B cell (primary cell): ENCODE measurements at places on chromosomes 4 and X.

DNA sequence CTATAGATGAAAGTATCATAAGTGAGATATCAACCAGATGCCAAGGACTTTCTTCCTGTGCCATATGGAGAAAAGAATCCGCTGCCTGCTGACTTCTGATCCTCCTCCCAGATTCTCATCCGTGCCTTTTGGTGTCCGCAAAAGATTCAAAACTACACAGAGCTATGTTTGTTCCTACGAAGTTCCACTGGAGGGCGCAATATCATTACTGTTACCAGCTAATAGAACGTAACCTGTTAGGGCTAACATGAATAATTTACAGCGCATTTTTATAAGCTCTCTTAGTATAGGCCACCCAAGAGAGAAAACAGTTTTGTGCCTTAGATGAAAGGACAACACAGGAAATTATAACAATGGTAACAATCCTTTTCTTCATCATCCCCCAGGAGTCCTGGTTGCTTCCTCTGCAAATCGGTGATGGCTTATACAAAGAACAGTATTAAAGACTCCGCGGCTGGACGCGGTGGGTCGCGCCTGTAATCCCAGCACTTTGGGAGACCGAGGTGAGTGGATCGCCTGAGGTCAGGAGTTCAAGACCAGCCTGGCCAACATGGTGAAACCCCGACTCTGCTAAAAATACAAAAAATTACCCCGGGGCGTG, 22.8 kb upstream of the CENPVL3 start:
- no peak overlapping the region for H3K27ac ChIP-seq
- peaks cover 2% of the 10 kb centered on the region for H3K27me3 ChIP-seq
- peak; percentile 17 for DNase-seq
- H3K36me3 ChIP-seq, result no peaks in the 10 kb centered on the region
- no peak overlapping the region for H3K4me3 ChIP-seq

- no peaks in the 10 kb centered on the region for H3K4me1 ChIP-seq
- no peaks in the 10 kb centered on the region for H3K27me3 ChIP-seq
- no peak overlapping the region for H3K4me3 ChIP-seq
- no peaks in the 10 kb centered on the region for H3K36me3 ChIP-seq
- no peak overlapping the region for H3K27ac ChIP-seq
Observed at GRCh38 chr4:57360681-57361080, 250.5 kb upstream of the IGFBP7 start.

DNA sequence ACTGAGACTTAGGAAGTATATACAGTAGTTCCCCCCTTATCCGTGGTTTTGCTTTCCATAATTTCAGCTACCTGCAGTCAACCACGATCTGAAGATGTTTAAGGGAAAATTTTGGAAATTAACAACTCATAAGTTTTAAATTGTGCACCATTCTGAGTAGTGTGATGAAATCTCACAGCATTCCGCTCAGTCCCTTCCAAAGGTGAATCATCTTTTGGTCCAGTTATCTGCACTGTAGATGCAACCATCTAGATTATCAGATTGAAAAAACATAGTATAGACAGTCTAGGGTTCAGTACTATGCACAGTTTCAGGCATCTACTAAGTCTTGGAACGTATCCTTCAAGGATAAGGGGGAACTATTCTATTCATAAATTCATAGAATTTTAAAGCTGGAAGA, 109.0 kb downstream of the ANXA3 start:
- H3K36me3 ChIP-seq, result no peaks in the 10 kb centered on the region
- no peak overlapping the region for H3K27ac ChIP-seq
- no peak overlapping the region for H3K4me3 ChIP-seq
- H3K4me1 ChIP-seq, result peaks cover 57% of the 10 kb centered on the region
- no peak for DNase-seq
- H3K27me3 ChIP-seq, result no peaks in the 10 kb centered on the region

- no peaks in the 10 kb centered on the region for H3K27me3 ChIP-seq
- H3K4me1 ChIP-seq, result no peaks in the 10 kb centered on the region
- no peaks in the 10 kb centered on the region for H3K36me3 ChIP-seq
- H3K27ac ChIP-seq, result no peak overlapping the region
- DNase-seq, result peak; percentile 22
Observed at GRCh38 chr4:169437299-169438047, 166.7 kb upstream of the SH3RF1 start.

- no peaks in the 10 kb centered on the region for H3K27me3 ChIP-seq
- H3K4me3 ChIP-seq, result peak overlapping the region; percentile 87
- H3K4me1 ChIP-seq, result peaks cover 15% of the 10 kb centered on the region
- H3K27ac ChIP-seq, result peak overlapping the region; percentile 91
- H3K36me3 ChIP-seq, result peaks cover 2% of the 10 kb centered on the region
- no peak for DNase-seq
Observed at GRCh38 chr4:108649863-108650211, 562 bp upstream of the OSTC start.

DNA sequence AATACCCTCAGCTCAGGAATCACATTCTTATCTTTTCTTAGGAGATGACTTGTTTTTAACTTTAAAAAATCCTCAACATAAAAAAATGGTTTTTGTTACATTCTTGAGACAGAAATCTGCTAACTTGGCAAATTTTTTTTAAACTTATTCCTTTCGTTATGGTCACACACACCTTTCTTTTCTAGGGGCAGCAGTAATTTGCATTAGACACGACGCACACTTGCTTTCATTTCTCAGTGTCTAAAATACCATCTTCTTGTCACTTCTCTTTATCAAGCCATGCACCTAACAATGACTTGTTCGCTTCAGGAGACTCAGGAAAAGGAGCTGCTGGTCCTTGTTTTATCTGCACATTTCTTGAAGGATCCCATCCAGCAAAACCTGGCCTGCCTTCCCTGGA, 112.6 kb upstream of the TBL1X start:
- no peaks in the 10 kb centered on the region for H3K36me3 ChIP-seq
- peak; percentile 40 for DNase-seq
- H3K27ac ChIP-seq, result peak overlapping the region; percentile 21
- peaks cover 15% of the 10 kb centered on the region for H3K4me1 ChIP-seq
- peak overlapping the region; percentile 55 for H3K4me3 ChIP-seq
